ENCODE measurements at places on chromosomes 1 and 21.

DNA sequence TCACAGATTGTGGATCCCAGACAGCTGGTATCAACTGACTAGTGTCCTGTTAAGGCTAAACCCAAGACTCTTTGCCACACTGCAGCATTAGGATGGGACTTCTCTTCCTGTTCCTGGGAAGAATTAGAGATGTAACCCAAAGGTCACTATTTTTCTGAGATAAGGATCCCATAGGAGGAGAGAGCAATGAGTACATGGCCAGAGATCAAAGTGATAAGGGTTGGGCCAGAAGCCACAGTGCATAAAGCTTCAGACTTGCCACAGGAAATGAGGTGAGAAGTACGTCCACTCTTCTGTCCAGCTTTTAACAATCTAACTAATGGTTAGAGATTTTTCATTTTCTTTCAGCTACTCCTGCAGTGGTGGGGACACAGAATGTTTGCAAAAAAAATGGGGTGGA is at the start of gene HSD3B1:
TSS of gene HSD3B1 (plus strand) at position 270 of the 400 bp plus-strand sequence. CDS start 267 bp downstream, outside the sequence.
- DNase-seq, result no peak

DNA sequence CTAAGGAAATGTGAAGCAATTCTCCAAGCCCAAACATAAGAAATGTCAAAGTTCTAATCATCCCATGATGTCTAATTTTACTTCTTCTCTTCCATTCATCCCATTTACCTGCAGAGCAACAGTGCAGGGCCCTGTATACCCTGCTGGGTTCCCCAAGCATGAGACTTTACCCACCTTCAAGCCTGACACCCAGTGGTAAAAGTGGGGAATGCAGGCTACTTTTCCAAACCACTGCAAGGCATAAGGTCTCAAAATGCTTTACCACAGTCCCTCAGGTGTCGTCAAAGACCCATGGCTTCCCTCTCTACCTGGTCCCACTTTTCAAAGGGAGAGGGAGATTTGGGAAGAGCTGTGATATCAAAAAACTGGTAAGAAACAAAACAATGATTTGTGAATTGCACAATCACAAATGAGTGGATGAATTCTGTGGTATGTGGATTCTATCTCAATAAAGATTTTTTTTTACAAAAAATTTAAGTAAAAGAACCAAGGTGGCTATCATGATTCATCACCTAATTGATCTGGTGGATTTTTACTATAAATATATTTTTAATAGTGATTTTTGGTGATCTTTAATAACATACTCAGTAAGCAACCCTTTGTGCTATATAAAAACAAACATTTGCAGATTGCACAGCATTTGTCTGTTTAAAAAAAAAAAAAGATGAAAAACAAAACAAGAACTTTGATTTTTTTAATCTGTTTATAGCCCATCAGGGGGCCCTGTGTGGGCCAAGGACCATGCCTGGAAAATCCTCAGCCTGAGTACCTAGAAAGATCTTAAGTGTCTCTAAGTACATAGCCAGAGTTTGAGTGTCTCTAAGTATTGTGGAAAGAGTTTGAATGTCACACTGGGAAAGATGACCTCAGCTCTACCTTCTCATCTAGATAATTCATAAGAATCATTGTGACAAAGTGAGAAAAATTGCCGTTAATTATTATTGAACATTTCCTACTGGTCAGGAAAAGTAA is 73.1 kb upstream of the GJB5 start:
- peak; percentile 7 for DNase-seq

- DNase-seq, result no peak
Measured at GRCh38 chr1:245226203-245226499, 71.4 kb downstream of the KIF26B start.

GRCh38 chr1:155984341-155984740 is 6.0 kb upstream of the ARHGEF2 start:
- DNase-seq, result no peak

GRCh38 chr21:37232274-37233018 is 34.7 kb downstream of the VPS26C start:
- no peak for DNase-seq

GRCh38 chr1:46168477-46168876 is 6.4 kb upstream of the TSPAN1 start:
- DNase-seq, result no peak

Measured in stimulated activated CD4-positive, alpha-beta T cell treated with anti-CD3 and anti-CD28 coated beads, Interleukin-1b, Interleukin-23, amount 100 ng/mL, for 1 hour (primary cell).